Suppressor macrophage (primary cell): ENCODE measurements at places on chromosomes 12 and 14.

GRCh38 chr12:89276860-89277259 is 75.4 kb downstream of the DUSP6 start:
- no peak for DNase-seq

GRCh38 chr14:22311636-22312035 is 277.4 kb downstream of the DAD1 start:
- DNase-seq, result peak; percentile 74

DNA sequence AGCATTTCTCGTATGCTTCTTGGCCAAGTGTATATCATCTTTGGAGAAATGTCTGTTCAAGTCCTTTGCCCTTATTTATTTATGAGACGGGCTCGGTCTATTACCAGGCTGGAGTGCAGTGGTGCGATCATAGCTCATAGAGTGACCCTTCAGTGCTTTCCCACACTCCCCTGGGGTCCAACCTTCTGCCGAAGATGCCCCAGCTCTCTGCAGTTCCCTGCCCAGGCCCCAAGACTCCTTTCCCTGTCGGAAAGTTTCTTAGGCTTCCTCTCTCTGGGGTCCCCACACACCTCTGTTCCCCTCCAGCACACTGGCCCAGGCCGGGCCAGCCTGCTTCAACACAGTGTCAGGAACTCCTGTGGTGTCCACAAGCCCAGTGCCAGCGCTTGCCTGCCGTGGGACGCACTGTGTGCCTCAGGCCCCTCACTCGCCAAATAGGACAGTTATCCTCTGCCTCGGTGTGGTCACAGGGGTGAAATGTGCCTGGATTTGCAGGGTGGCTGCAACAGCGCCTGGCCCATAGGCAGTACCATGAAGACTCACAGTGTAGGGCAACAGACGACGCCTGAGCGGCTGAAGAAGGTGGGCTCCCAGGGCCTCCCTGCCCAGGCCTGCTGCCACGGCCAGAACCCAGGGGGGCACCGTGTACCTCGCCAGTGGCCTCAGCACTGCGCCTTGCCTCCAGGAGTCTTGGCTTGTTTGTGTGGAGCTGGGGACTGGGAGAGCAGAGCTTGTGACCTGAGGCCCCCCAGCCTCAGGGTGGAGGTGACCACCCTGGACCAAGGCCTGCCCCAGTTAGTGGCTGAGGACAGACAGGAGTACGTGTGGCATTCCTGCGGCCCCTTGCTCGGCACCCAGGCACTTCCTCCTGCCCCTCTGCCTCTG is 4.9 kb upstream of the ASPG start:
- no peak for DNase-seq

DNA sequence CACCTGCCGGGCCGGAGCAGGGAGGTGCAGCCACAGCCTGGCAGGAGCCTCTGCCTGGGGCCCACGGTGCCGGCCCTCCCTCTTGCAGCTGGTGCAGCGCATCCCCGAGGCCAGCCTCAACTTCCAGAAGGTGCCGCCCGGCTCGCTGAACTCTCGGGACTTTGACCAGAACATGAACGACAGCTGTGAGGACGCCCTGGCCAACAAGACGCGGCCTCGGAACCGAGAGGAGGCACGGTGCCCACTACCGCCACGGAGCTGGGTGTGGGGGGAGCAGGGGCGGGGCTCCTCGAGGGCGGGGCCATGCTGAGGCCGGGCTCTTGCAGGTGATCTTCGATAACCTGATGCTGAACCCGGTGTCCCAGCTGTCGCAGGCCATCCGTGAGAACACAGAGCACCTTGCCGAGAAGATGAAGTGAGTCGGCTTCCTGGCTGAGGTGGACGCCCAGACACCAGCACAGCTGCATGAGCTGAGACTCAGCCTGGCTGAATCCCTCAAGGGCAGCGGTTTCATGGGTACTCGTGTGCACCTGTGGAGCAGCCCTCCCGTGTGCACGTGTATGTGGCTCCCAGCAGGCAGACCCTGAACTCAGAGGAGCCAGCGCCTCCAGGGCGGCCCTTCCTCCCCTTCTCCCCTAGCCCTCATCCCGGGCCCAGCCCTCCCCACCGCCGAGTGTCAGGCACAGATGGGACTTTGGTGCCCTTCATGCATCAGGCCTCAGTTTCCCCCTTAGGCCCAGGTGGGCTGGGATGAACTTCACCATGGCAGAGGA is 28.6 kb downstream of the CEP170B start:
- no peak for DNase-seq
